NK-92 treated with Interleukin-12 subunit alpha and Interleukin-12 subunit beta, amount 100 ng/mL, for 24 hours (cell line): ENCODE measurements at places on chromosomes 16 and 17.

DNA sequence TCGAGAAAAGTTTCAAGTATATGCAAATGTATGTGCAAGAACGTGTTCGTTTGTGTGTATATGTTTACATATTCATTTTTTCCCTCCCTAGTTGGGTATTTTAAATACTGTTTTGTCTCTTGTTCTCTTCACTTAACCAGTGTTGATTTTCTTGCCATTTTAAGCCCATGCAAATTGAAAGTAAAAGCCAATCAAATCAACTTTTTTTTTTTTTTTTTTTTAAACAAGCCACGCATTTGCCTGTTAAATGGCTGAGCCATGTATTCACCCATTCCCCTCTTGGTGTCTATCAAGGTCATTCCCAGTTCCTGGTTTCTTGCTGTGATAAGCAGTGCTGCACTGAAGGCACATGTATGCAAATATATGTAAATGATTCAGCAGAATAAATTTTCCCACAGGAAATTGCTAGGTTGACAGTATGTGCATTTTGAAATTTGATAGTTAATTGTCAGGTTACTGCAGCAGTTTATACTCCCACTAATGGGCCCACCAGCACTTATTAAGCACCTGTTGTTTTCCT is 12.2 kb downstream of the ABCC1 start:
- no peak for DNase-seq

DNA sequence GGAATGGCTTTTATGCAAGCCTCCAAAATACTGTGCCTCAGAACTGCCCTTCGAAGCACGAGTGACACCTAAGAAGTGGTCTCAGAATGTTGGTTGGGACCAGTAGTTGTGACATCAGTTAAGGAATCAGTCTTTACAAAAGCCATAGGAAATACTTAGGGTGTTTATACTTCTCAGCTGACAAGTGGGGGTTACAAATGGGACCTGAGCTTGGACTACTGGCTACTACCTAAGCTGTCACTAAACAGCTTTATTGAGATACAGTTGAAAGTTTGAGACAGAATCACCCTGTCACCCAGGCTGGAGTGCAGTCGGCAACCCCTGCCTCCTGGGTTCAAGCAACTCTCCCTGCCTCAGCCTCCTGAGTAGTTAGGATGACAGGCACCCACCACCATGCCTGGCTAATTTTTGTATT is 5.0 kb downstream of the RPL19 start:
- DNase-seq, result no peak

GRCh38 chr17:40503154-40503553 is 1.7 kb upstream of the TNS4 start:
- DNase-seq, result no peak

DNA sequence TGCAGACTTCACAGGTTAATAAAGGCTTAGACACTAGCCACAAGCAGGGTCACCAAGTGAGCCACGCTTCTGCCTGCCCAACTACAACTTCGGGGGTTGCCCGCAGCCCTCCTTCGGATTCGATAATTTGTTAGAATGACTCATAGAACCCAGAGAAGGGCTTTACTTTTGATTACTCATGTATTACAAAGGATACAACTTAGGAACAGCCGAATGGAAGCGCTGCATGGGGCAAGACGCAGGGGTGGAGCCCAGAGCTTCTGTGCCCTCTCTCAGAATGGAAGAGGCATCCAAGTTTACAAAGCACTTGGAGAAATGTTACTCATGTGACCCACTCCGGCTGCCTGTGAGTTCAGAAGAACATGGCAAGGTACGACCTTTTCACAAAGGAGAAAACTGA is 7.5 kb upstream of the CDH5 start:
- no peak for DNase-seq

GRCh38 chr16:5041600-5042133 is 7.9 kb upstream of the NAGPA start:
- no peak for DNase-seq

GRCh38 chr17:58580671-58581070 is 66.2 kb upstream of the MTMR4 start:
- DNase-seq, result no peak

GRCh38 chr17:13311306-13311705 is 290.4 kb downstream of the HS3ST3A1 start:
- no peak for DNase-seq
